Activated naive CD4-positive, alpha-beta T cell treated with anti-CD3 and anti-CD28 coated beads for 36 hours (primary cell): ENCODE measurements at places on chromosomes 2 and 18. TPM values are rescaled to one million over a fixed set of nuclear protein-coding genes. Genes with fewer than 3 reads are reported as not detected.

GRCh38 chr2:26970928-26971627 is 641 bp downstream of the MAPRE3 start:
- DNase-seq: peak; percentile 11

DNA sequence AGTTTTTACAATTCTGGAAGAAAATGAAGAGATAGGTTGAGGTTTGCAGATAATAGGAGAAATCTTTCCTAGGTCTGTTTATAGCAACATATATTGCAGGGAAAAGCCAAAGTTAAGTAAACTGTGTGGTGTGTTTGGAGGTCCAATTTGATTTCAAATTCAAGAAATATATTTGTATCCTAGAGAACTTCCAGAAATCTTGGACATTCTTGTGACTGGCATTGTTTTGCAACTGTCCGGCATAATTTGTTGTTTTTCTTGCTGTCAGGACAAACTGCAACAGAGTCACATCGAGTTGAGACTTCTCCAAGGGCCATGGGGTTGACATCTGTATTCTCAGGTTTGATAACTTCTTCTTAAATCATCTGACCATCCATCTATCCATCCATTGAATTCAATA is 170.9 kb upstream of the ZEB2 start:
- DNase-seq: no peak

GRCh38 chr18:45562567-45563479 is 52.5 kb upstream of the SLC14A2 start:
- DNase-seq: no peak

DNA sequence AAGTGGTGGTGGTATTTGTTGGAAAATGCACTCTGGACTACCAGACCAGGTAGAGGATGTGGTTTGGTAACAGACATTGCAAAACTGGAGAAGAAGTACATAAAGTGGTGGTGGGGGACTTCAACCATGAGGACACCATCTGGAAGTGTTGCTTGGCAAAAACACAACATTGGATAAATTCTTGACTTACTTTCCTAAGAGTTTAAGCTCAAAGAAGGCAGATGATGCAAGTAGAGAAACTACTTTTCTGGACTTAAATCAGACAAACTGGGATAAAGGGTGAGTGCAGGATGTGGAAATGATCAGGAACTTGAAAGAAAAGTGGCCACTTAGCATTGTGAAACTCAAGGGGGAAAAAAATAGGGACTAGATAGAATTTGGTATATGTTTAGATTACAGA is 487.4 kb downstream of the ZEB2 start:
- DNase-seq: no peak

The INPP4A gene
- 33.1 TPM for total RNA-seq

DNA sequence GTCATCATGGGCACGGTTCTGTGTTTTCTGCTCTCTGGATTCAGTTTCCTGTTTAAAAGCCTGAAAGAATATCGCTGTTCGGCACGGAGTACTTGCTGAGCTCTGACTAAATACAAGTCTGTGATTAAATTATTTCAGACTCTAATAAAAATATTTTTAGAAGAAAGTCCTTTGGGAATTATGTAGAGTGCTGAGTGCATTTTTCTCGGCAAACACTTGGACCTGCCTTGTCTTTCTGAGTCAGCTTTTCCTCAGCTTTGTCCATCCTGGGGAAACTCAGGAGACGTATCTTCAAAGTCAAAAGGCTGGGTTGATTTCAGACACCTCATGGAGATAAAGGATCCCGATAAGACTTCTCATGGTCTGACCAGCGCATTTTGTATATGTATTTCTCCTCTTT is 45.9 kb downstream of the IL1R2 start:
- DNase-seq: no peak

DNA sequence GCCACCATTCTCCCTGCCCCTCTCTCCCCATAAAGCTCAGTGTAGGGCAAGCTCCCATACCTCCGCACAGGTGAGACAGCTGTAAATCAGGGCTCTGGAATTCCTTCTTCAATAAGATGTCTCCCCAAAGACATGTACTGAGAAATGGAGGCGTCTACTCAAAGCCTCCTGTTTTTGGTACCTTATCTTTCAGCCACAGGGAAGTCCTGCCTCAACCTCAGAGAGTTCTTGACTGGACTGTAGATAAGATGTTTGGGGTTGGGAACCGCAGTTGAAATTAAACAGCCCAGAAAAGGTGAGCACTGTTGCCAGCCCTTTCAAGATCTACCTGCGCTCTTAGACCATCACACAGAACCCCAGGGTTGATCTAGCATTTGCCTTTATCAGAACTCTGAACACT is 1.4 kb upstream of the GALNT14 start:
- DNase-seq: no peak
